ENCODE measurements at places on chromosomes 7 and 10.
A peak's percentile ranks its signal among the peaks of the same experiment; 100 is the strongest.

DNA sequence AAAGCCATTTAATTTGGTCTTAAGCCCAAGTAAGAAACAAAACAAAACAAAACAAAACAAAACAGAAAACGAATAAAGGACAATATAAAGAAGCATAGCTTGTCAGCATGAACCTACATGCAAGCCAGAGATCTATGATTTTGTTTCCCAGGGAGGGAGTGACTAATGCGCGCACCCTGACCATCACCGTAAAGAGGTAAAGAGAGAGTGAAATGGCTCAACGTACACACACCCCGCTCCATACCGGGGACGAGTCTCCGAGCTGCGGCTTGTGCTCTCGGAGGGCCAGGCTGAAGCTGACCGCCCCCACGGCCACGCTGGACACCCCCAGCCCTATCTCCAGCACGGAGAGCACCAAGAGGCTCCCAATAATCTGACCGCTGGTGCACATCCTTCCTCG is 1.1 kb downstream of the TMEM196 start:
- no peak for DNase-seq

DNA sequence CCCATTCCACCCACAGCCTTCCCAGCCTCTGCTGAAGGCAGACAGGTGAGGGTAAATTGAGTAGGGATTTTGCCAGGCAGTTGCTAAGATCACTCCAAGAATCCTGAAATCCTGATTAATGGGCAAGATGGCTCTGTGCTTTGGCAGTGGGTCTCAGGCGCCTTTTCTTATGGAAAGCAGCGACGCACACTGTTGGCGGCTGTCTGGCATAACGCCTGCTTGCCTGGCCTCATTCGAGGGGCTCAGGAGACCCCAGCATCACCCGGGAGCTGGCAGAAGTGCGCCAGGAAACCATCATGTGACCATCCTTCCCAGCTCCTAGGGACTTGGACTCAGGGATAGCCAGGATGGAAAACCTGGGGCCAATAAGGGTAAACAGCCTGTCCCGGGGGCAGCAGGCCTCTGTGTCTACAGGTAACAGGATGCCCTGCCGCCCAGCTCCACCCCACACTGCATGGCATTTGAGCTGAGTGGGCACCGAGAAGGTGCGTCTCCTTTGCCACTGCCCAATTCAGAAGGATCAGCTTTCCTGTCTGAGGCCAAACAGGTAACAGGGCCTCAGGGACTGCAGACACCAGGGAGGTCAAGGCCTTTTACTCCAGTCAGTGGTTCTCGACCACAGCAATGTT is 98.6 kb downstream of the FAM53B start:
- no peak for DNase-seq

DNA sequence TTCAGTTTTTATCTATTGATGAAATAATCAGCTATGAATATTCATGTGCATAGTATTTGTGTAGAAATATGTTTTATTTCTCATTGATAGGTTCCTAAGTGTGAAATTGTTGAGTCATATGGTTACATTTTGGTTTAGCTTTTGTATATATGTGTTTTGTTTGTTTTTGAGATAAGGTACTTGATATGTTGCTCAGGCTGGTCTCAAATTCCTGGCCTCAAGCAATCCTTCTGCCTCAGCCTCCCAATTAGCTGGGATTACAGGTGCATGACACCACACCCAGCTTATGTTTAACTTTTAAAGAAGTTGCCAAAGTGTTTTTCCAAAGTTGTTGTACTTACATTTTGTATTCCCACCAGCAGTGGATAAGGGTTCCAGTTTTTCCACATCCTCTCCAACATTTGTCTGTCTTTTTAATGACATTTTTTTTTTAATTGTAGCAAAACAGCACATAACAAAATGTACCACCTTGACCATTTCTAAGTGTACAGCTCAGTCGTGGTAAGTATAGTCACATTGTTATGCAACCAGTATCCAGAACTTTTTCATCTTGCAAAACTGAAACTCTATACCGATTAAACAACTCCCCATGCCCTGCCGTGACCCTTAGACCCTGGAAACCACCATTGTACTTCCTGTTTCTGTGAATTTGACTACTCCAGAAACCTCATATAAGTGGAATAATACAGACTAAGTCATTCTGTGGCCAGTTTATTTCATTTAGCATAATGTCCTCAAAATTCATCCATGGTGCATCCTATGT is 12.6 kb upstream of the UBE2D1 start:
- DNase-seq: no peak

GRCh38 chr10:5402798-5403197 is 1.8 kb downstream of the TUBAL3 start:
- DNase-seq: no peak

GRCh38 chr7:12004581-12004980 is 172.6 kb upstream of the THSD7A start:
- DNase-seq: no peak

- no peak for DNase-seq
These were observed 41.6 kb downstream of the SH2D4B start for GRCh38 chr10:80579181-80579763.

- DNase-seq: no peak
These were observed 338.7 kb downstream of the SORCS1 start for GRCh38 chr10:106825576-106826364.

DNA sequence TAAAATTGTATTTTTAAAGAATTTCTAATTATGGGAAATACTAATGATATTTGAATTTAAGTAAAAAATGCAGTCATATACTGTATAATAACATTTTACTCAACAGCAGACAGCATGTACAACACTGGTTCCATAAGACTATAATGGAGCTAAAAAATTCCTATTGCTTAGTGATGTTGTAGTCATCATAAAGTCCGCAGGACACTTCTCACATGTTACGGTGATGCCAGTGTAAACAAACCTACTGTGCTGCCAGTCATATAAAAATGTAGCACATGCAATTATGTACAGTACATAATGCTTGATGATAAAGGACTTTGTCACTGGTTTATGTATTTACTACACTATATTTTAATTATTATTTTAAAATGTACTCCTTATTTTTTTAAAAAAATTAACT is 629.3 kb downstream of the IPMK start:
- DNase-seq: no peak

GRCh38 chr7:29146057-29146706 is at the start of gene CPVL:
TSS of gene CPVL (minus strand) at chr7:29146537. CDS start at chr7:29121061, 25,476 bp downstream.
- DNase-seq: no peak

DNA sequence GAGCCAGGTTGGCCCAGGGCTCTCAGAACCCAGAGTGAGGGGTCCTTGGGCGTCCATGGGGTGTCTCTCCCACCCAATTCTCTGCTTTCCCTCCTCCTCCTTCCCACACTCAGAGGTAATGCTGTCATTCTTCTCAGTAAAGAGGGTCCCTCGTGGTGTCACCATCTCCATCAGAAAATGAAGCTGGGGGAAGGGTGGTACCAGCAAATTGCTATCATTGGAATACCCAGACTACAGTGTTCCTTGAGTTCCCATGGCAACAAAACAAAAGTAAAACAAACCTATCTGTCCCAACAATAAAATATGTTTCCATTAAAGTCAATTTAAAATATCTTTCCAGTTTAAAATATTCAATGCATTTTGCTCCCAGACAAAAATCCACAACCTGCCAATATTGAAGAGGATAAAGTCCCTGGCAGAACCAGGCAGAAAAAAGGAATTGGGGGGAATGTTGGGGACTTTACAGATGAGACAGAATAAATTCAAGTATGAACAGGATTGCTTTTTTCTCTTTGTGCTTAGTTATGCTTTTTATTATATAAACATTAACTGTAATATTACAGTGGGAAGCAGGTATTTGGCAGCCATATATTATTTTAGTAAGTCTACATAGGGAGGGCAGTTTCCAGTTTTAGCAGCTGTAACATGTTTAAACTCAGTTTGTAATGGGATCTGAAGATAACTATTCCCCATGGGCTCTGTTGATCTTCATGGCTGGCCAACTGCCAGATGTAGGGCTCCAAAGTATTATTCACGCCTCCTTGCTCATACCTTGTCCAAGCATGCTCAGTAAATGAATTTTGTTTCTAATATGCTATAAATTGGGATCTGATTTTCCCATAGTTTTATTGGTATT is 182.1 kb downstream of the ARID5B start:
- no peak for DNase-seq

GRCh38 chr7:24038993-24039392 is 245.0 kb upstream of the NPY start:
- DNase-seq: no peak

DNA sequence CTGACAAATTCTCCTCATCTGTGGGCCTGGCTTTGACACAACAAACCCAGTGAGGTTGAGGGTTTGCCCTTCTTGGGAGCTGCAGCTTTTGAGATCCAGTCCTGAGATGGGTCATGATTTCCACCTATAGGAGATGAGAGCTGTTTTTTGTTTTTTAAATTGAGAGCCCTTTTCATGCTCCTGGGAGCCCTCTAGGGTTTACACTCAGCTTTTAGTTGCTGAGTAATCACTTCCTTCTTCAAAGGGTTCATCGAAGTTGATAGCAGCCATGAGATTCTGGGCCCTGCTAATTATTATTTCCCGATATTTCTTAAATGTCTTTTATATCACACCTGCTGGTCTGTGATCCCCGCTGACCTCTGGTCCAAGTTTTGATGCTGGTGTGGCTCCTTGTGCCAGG is 47.3 kb upstream of the VIPR2 start:
- DNase-seq: no peak

- DNase-seq: no peak
These were observed 17.0 kb downstream of the CLIP2 start for GRCh38 chr7:74306004-74306729.

GRCh38 chr10:114393482-114393881 is 10.8 kb downstream of the AFAP1L2 start:
- DNase-seq: no peak

GRCh38 chr10:119597405-119598186 is 832 bp upstream of the TIAL1 start:
- DNase-seq: no peak

GRCh38 chr10:22554461-22555182 is 159.8 kb downstream of the PIP4K2A start:
- peak; percentile 62 for DNase-seq

GRCh38 chr10:129772468-129773358 is 191.4 kb downstream of the EBF3 start:
- DNase-seq: no peak

DNA sequence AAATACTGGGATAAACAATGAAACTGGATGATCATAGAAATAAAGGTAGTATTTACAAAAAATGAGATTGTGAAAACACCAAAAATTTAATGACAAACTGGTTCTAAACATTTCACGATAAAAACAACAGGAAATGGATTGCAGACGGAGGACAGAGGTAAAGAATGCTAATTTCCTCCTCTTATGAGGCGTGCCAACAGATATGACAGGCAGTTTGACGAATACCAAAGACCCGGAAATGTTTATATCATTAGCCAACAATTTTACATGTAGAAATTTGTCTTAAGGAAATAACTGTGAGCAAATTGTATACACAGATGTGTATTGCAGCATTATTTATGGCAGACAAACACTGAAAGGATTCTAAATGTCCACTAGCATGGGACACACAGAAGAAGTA is 162.0 kb upstream of the MGMT start:
- no peak for DNase-seq

GRCh38 chr10:67763499-67764011 is 67.6 kb upstream of the CTNNA3 start:
- DNase-seq: peak; percentile 67

DNA sequence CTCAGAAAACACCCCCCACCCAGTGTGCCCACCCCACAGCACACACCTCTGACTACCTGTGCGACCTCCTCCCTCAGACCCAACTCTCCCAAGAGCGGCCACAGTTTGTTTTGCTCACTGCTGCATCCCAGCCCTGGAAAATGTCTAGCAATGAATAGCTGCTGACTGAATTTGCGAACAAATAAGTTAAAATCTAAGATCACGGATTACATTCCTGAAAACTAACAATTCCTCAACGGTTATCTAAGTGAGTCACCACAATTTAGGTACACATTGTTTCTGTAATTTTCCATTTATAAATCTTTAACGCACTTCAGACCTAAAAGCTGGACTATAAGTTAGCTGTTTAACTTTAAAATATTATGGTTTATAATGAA is 235.2 kb downstream of the ZMYND11 start:
- peak; percentile 58 for DNase-seq

DNA sequence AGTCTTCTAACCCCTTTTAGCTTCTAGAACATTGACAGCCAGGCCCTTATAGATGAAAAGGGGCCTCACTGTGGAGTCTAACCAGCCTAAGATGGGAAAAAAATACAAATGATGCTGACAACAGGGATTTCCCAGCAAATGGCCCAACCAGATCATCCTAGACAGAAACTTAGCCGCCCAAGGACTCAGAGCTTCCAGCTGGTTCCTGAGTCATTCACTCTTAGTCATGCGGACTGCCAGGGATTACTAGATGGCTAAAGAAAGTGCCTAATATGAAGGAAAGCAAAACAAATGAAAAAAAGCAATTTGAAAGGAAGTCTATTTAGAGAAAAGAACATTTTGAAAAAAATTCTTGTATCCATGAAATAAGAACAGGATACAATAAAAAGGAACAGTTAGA is 23.7 kb downstream of the TSPAN14 start:
- peak; percentile 36 for DNase-seq

DNA sequence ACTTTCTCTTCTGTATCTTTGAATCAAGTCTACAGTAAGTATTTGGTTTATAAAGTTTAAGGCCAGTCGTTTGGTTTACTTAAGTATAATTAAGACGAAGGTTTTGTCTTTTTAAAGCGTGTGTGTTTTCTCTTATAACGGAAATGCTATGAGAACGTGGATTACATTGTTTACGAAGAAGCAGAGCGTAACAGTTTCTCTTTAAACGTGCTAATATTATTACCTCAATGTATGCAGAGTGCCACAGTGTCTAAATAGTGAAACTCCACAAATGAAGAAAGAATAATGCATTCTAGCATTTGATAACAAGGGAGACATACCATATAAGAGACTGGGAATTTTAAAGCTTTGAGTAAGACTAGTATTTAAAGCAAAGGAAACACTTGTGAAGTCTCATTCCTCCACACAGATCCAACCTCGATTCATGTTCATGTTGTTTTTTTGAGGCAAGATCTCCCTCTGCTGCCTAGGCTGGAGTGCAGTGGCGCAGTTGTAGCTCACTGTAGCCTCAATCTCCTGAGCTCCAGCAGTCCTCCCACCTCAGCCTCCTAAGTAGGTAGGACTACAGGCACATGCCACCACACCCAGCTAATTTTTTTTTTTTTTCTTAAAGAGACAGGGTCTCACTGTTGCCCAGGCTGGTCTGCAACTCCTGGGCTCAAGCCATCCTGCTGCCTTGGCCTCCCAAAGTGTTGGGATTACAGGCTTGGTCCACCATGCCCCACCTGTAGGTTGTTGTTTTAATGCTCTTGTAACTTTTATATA is 75.1 kb downstream of the ANKRD61 start:
- DNase-seq: peak; percentile 13

DNA sequence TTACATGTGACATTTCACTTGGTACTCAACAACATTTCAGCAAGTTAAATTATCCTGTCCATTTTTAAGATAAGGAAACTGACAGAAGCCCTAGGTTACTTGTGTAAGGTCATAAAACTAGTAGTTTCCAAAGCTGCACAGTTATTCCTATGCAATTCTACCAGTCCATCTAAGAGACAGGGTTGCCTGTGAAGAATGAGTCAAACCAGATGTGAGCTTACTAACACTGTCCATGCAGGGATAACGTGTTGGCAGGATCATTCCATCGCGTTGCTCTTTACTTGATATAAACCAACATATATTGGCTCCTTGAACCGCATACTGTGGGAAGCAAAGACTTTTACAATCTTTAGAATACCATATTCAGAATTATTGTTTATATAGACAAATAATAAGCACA is 280.9 kb upstream of the HGF start:
- peak; percentile 13 for DNase-seq

- DNase-seq: no peak
These were observed 215.8 kb downstream of the ZMYND11 start for GRCh38 chr10:350981-351501.

Data from AG08396 (cell line).